GM20000 (cell line): ENCODE measurements at places on chromosomes 3 and 15.

GRCh38 chr15:48096355-48096786, 24.4 kb upstream of the SLC24A5 start:
- no peak for DNase-seq

- no peak for DNase-seq
Measured at GRCh38 chr15:51846066-51846462, 16.6 kb downstream of the TMOD3 start.

GRCh38 chr3:191634902-191635301, 173.9 kb downstream of the PYDC2 start:
- DNase-seq: no peak

- no peak for DNase-seq
Measured at GRCh38 chr15:78112551-78112950, 18.7 kb downstream of the CIB2 start.

- no peak for DNase-seq
Measured at GRCh38 chr3:187400756-187401155, 32.6 kb downstream of the RTP4 start.
